ENCODE measurements at places on chromosomes 12 and 14.

- no peak for DNase-seq
These were observed 945 bp upstream of the HIP1R start for GRCh38 chr12:122834104-122834920.

DNA sequence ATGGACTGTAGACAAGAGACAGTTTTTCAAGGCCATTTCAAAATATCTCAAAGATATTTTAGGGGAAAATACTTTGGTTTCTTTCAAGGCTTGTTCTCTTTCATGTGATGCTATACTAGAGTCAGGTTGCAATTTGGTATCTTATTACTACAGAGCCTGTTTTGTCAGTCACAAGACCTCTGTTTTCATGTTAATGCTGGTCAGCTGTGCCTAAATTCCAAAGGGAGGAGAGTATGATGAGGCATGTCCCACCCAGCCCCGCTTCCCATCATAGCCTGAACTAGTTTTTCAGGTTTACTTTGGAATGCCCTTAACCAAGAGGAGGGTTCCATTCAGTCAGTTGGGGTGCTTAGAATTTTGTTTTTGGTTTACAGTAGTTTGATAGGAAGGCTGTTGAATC, 52.6 kb downstream of the GPHB5 start:
- DNase-seq, result no peak

DNA sequence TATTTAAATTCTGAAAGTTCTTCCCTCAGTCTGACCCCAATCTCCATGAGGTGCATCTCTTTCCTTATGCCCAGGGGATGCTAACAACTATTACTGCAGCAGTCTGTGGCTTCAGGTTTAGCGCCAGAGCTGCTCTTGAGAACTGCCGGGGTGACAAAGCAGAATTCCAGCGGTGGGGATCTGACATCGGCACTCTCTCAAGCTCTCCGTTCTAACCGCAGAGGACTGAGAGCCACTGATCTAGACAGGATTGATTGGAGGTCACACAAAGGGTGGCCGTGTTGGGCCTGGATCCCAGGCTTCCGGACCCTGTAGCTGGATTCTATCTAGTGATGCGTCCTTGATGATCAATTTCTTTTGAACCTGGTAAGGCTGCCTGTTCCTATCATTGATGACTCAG, 155.6 kb upstream of the TMEM132C start:
- DNase-seq, result no peak

GRCh38 chr12:16224196-16224595, 53.3 kb downstream of the SLC15A5 start:
- no peak for DNase-seq

GRCh38 chr14:37824939-37825712, 229.7 kb downstream of the TTC6 start:
- DNase-seq, result no peak

DNA sequence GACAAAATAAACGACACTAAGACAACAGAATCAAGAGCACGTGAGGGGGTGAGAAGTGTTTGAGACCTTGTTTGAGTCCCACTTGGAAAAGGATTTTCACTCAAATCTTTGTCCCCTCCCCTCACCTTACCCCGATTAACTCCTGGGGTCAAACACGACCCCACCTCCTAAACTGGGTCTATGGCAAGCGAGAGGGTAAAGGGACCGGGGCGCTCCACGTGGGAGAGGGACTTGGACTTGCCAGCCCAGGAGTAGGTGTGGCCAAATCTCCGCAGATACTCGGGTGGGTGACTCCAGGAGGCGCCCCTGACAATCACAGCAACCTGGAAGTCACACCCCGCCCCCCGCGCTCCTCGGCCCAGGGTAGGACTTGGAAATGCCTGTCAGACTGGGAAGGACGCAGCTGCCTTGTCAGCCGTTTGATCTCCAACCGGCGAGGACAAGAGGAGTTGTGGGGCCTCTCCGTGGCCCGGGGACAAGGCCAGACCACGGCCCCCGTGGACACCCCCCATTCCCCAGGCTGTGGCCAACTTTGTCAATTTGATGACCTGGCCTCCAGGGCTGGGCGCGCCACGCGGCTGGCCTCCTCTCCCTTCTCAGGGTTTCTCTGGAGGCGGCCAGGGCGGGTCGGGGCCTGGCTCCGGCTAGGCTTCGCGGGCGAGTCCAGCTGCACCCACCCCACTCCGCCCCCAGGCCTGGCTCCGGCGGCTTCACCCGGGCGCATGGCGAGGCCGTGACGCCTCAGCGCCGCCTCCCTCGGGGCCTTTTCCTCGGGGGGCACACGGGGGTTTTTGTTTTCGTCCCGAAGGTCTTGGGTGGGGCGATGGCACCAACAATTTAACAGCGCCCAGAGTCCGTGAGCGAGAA, 1.1 kb upstream of the BCL11B start:
- DNase-seq, result no peak

GRCh38 chr12:6960593-6961277, 9.6 kb downstream of the PTPN6 start:
- no peak for DNase-seq
